ENCODE measurements at places on chromosomes 2 and 18.

- peak; percentile 32 for DNase-seq
Measured at GRCh38 chr2:46241344-46241743, 55.9 kb upstream of the EPAS1 start.

GRCh38 chr18:26667046-26667445 is 118.7 kb upstream of the KCTD1 start:
- DNase-seq, result no peak

DNA sequence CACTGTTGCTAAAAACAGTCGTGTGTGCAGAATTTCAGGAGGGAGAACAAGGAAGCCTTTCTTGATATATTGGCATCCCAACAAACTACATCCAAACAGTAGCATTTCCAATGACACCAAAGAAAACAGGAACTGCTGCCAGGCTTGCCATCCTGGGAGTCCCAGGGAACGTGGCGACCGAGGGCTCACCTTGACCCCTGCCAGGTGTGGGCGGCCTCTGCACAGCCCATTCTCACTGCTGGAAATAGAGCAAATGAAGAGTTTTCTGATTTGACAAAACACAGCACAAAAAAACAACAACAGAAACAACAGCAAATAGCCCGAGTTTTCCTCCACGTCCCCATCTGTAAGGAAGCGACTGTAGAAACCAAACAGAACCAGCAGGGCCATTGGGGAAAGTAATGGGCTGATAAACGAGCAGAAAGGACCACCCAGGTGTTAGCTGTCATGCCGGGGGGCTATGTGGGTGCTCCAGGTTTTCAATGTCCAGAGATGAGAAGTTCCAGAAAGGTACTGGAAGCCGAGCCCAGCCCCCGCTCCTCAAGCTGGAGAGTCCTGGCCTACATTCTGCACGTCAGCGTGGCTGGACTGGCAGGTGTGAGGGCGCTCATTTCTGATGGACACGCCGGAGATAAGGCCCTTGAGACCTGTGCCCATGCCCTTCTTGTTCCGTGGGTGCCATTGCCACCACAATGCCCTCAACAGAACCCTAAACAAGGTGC is 80.8 kb downstream of the TWIST2 start:
- DNase-seq, result no peak

DNA sequence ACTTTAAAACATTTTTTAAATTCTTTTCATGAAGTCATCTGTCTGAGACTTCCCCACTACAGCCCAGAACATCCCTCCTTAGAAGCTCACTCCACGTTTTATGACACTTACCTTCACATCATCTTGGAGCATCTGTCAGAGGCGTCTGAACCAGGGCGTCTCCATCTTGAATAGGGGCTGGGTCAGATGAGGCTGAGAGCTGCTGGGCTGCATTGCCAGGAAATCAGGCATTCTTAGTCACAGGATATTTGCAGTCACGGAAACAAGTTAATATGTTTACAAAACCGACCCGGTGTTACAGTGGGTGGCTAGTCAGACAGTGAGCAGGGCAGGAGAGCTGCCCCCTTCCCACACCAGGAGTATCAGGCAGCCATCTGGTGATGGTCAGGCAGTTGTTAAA is 456.5 kb downstream of the FBXO15 start:
- no peak for DNase-seq

DNA sequence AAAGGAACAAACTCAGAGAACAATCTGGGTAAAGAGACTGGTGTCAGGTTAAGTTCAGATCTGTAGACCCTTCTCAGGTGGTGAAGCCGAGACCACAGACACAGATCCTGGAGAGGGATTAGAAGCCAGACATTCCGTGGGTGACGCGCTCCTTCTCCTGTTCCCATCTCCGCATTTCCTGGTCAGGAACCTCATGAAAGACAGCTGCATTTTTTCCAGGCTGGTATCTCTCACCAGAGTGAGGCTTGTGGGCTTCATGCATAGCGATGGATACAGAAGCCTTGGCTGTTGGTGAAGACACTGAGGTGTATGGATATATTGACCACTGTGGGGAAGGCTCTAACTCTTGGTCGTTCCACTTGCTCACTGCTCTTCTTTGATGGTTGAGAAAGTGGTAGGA is 152.6 kb downstream of the FAM210A start:
- DNase-seq, result no peak

DNA sequence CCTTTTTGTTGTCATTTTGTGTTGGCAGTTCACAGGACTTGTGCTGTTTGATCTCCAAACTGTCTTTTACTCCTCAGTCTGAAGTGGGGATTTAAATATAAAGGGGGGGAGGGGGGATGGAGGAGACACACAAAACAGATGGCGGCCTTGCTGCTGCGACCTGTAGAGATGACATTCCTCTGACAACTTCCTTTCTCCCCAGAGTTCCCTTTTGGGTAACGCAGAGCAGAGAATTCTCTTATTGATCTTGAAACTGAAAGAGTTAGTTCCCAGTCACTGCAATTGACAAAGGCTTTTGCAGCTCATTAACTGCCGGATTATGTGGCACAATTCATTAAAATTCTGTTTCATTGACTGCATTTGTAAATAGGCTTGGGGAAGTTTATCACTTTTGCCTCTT is 279.3 kb downstream of the TSN start:
- peak; percentile 62 for DNase-seq

GRCh38 chr2:69829256-69830044 is at the start of gene GMCL1:
Gene GMCL1 (plus strand): TSS chr2:69829660. CDS start chr2:69829893, 233 bp downstream.
- DNase-seq, result peak; percentile 98

DNA sequence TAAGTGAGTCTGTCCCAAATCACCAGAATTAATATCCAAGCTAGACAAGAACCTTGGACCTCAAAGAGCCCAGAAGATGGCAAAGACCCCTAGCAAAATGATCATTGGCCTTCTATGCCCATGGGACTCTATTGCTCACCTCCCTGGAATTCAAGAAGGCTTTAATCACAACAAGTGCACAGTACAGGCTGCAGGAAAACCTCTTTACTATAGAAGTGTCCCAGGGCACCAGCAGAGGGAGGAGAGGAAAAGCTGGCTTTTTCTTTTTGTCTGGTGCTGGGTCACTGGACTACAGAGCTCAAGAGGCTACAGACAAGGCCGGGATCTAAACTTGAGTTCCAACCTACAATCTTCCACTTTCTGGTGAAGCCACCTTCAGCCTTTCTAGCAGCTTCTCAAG is 88.3 kb upstream of the PPP1CB start:
- no peak for DNase-seq

- no peak for DNase-seq
Measured at GRCh38 chr2:190802626-190803209, 77.9 kb upstream of the GLS start.

DNA sequence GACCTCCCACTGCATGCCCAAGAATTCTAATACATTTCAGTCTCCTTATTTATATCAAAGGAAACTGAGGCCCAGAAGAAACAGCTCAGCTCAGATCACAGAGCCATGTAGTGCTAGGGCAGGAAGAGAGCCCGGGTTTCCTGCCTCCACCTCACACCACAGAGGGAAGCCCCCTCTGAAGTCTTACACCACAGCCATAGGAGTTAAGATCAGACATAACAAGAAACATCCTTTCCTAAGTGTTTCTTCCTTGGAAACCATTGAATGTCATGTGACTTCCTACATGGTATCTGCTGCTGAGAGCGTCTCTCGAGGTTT is 102.1 kb downstream of the MTCL1 start:
- DNase-seq, result no peak

GRCh38 chr18:43054815-43055519 is 60.5 kb downstream of the RIT2 start:
- no peak for DNase-seq

DNA sequence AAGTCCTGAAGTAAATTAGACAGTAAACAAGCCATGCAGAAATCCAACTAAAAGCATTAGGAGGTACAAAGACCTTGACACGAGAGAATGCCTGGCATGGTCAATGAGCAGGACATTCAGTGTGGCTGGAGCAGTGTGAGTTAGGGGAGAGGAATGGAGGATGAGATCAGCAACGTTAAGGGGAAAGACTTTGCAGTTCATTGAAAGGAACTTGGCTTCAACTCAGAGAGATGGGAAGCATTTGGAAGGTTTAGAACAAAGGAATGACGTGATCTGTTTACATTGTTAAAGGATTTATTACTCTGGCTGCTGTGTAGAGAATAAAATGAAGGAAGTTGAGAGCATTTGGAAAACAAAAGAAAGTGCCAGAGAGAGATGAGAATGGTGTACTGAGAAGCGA is 621.3 kb downstream of the XIRP2 start:
- no peak for DNase-seq

DNA sequence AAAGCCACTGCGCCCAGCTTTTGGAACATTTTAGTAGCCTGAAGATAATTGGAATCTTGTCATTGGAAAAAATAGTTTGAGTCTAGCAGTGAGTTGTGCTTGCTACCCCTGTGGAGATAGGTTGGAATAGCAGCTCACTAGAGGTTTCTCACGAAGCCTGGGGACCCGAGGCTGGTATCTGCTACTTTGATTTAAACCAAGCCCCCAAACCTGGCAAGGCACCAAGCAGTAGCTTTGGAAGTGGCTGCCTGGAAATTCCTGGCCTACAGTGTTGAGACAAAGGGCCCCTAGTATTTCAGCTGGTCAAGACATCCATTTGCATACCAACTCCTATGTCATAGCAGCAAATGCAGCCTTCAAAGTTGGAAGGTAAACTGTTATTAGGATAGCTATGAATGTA is 42.1 kb downstream of the NOP58 start:
- no peak for DNase-seq

DNA sequence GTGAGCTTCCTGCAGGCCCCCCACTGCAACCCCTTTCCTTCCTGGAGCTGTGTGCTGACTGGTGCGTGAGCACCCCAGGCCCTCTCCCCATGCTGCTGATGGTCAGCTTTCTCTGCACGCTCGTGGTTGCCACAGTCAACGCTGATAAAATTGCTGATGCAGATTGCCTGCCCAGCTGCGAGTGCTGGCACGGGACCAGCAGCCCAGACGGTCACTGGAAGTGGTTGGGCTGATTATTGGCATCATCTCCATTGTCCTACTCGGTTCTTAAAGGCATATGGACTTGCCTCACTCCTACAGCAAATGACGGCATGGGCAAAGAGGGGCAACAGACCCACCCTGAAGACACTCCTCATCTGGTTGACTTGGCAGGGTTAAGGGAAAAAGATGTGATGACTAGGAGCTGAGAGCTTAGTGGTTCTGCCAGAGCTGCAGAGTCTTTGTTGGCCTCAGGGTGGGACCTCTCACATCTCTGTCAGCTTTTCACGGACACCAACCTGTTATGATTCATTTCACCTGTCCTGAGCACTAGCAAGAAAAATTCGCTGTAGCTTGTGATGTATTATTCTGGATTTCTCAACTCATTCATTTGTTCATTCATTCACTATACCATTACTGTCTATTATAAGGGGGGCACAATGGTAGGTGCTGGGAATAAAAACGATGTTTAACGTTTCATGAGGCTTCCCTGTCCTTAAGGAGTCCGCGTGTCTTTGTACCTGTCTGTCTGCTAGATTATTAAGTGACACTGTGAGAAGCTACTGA is 38.4 kb downstream of the PAX8 start:
- DNase-seq, result no peak

DNA sequence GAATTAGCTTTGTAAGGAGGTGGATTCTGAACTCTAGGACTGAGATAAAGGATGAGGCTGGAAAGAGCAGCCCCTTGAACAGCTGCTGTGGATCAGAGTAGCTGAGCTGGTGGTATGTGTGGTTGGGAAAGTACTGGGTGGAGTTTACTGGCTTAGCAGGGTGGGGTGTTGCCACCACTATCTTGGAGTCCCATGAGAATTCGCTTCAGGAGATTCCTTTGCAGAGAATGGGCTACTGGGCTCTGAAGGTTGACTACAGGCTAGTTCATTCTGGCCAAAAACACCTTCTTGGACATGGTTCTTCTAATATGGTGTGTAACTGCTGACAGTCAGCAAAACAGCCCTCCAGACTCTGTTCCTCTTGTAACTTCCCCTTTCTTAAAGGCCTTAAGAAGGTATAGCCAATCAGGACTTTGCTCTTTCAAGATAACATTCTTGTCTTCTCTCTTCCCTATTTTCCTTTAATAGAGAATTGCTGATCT is 52.7 kb downstream of the TET3 start:
- peak; percentile 91 for DNase-seq

GRCh38 chr2:40251137-40251536 is 200.8 kb downstream of the SLC8A1 start:
- no peak for DNase-seq

DNA sequence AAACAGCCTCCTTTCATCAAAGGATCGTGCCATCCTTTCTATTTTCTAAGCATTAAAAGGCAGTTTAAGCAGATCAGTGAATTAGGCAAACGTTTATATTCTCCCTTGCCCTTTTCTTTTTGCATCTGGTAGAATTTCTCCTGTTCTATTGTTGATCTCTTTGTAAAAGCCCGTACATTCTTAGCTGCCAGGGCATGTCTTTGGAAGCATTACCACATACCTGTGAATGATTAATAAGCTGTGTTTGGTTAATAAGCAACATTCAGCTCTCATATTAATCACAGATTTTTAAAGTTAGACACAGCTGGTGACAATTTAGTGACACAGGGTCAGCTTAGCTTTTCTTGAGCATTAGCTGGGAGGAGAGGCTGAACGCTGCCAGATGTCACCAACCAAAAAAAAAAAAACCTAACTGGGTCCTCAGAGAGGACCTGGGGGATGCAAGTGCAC is 33.8 kb upstream of the CYP1B1 start:
- no peak for DNase-seq

DNA sequence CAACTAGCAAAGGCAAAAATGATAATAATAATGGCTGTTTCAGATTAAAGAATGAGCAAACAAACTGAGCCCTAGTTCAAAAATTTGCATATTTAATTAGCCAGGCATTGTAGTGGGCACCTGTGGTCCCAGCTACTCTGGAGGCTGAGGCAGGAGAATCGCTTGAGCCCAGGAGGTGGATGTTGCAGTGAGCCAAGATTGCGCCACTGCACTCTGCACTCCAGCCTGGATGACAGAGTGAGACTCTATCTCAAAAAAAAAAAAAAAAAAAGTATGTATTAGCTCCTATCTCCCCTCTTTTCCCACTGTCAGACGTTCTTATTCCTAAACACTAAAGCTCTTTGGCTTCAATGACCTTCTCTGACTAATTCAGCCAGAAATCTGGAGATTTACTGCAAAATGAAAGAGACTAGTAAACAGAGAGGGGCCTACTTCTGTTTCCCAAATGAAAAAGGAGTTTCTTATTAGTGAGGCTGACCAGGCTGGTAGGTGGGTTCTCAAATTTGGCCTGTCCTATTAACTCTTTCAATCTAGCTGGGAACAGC is 3.9 kb upstream of the SRBD1 start:
- DNase-seq, result no peak

DNA sequence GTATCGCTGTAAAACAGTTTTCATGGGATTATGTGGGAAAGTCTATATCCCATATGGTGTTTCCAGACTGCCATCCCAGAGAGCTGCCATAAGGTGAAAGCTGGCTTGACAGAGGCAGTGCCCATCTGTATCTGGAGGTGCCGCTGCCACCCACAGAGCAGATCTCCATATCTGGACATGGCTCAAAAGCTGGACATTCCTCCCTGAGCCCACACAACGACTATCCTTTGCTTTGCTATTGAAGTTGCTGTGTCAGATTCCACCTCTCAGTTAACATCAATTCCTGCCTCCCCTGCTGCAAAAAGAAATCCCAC is 55.2 kb downstream of the RND3 start:
- no peak for DNase-seq

- DNase-seq, result peak; percentile 79
Measured at GRCh38 chr2:239910851-239911640, 114.1 kb downstream of the NDUFA10 start.
